ENCODE measurements at places on chromosomes 6 and 20. TPM values are rescaled to one million over a fixed set of nuclear protein-coding genes. Genes with fewer than 3 reads are reported as not detected.
A peak's percentile ranks its signal among the peaks of the same experiment; 100 is the strongest.

SLC44A4 gene
- total RNA-seq, result 1.6 TPM

CYP24A1 gene
- not detected for total RNA-seq

DNA sequence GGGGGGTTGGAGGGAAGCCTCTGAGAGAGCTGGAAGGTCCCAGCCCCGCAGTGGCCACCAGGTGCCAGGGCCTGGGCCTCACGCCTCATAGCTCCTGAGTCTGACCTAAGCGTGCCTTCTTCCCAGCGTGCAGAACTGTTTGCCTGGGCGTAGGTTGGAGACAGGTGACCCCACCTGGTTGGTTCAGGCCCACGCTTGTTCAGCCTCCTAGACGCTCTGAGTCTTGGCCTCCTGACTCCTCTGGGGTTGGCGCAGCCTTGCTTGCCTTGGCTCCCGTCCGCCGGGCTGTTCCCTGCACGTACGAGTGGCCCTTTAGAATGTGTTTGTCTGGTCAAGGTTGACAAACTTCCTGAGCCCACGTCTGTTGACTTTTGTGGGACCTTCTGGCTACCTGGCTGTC lies 70.8 kb downstream of the EYA2 start:
- peak; percentile 85 for DNase-seq

DNA sequence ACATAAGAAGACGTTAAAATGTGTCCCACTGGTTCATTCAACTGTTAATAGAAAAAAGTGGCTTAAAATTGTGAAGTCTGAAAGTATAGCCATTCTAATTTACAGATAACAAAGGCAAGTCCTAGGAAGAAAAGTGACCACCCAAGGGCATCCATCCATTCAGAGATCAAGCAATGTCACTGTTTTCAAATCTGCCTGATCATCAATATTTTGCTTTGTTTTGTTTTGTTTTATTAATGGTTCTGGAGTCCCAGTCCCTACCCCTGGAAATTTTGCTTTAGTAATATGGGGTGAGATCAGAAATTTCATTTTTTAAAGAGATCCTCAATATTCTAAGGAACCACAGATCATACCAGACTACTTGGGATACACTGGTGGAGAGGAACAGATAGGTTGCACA lies 17.3 kb downstream of the KIAA0408 start:
- DNase-seq, result no peak

DNA sequence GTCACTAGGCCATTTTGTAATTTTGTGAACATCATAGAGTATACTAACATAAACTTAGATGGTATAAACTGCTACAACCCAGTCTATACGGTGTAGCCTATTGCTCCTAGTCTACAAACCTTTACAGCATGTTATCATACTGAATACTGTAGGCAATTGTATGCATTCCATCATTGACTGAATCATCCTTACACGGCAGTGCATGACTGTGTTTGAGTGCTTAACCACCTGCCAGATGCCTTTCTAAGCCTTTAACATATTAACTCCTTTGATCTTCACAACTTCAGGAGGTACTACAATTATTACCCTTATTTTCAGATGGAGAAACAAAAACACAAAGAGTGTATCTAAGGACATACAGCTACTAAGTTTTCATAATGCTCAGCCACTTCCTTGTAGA lies 14.0 kb downstream of the DPPA5 start:
- DNase-seq, result no peak

DNA sequence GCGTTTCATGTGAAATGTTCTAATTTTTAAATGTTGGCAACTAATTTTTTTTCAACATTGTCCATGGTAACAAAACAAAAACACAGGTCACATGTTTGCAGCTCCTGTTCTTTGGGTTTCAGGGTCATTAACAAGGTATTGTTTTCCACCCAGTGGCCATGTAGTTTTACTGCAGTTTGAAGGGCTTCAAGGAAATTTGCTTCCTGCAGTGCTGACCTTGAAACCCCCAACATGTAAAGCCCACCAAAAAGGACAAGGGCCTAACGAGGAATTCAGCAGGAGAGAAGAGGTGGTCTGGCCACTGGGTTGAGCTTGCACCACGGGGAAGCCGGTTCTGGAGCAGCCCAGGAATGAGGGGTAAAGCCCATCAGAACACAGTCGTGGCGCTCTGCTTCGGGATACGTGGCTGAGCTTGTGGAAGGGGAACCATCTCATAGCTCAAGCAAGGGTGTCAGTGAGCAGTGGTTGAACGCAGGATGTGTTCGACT lies 13.9 kb upstream of the KLHL31 start:
- DNase-seq, result no peak

DNA sequence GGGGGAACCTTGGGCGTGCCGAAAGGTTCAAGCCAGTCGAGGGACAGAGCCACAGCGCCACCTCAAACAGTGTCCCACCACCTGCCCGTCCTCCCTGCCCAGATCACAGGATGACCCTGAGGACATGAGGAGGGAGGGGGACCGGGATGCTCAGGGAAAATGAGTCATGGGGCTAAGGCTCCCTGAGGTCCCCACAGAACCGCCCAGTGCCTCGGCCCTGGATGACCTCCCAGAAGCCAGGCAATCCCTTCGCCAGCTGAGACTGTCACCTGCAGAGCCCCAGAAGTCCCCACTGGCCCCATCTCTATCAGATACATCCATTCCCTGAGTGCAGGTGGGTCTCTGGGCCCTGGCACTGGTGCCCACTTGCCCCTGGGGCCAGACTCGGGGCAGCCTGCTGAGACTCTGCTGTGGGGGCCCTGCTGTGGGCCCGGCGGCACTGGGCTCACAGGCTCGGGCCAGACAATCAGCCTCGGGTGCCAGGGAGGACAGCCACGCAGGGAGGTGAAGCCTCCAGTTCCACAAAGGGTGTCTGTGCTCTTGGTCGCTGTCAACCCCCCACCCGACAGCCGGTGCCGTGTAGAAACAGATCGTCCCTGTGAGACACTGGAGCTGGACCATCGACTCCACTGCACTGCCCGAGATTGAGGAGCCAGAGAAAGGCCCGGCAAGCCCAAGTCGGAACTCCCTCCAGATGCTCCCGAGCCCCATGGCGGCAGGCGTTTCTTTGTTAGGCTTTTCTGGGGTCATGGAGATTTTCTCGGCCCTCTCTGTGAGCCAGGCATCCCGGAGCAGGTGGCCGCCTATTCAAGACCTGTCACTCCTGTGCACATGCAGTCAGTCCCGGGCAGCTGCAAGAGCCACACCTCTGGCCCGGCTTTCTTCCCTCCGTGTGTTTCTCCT lies 26.1 kb downstream of the PXDC1 start:
- DNase-seq, result no peak

GRCh38 chr6:30747902-30748769 lies 3.8 kb upstream of the IER3 start:
- DNase-seq, result no peak

DNA sequence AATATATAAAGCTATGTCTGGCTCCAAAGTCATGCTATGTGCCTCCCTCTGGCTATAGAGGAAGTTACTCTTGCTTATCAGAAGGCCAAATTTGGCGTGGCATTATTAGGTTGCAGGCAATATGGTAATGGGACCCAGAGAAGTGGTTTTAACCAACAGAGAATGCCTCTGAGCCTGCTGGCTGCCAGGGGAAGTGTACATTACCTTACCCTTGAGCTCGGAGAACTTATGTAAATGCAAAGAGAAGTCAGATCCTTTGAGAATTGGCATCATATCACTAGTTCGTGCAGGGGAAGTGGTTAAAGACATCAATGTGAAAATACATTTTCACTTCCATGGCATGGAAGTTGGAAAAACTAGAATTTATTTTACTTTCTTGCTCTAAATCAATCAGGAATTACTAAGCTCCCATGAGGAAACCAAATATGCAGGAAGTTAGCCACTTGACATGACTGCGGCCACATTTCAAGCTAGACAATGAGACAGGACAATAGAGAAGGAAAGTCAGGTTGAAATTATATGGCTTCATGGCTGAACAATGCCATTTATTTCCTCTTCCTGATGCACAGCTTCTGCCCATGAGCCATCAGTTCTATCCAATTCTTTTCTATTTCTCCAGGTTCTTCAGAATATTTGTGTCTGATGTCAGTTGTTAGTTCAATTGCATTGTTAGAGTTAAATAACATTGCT lies 134.0 kb upstream of the PHACTR1 start:
- no peak for DNase-seq

GRCh38 chr20:55557191-55557590 lies 448.1 kb downstream of the CBLN4 start:
- no peak for DNase-seq
